ENCODE measurements at places on chromosomes 13 and 19.

- DNase-seq: no peak
Measured at GRCh38 chr13:42981317-42981716, 10.7 kb downstream of the EPSTI1 start.

DNA sequence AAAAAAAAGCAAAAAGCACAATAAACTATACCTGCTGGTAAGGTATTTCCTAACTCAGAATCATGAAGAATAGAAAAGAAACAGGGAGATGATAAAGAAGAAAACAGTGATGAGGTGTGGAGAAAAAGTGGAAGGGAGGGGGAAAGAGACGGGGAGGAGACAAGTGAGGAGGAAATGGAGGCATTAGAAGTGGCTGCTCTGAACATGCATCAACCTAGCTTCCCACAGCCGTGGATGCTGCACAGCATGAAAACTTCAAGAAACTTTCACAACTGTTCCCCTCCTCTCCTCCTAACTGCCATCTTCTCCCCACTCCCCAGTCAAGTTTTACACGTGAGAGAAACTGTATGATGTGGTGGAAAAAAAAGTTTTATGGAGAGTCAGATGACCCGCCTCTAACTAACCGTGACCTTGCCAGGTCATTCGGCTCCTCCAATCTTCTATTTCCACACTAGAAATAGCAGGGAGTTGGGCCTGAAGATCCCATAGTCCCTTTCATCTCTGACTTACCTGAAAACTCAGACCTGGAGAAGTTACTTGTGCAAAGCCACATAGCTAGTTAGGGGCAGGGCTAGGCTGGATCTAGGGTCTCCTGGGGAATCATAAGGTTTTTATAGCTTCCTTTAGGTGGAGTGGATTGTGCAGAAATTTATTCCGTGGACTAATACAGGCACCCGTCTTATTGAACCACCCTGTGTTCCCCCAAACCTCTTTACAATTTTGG is 461.9 kb downstream of the KLF5 start:
- no peak for DNase-seq

DNA sequence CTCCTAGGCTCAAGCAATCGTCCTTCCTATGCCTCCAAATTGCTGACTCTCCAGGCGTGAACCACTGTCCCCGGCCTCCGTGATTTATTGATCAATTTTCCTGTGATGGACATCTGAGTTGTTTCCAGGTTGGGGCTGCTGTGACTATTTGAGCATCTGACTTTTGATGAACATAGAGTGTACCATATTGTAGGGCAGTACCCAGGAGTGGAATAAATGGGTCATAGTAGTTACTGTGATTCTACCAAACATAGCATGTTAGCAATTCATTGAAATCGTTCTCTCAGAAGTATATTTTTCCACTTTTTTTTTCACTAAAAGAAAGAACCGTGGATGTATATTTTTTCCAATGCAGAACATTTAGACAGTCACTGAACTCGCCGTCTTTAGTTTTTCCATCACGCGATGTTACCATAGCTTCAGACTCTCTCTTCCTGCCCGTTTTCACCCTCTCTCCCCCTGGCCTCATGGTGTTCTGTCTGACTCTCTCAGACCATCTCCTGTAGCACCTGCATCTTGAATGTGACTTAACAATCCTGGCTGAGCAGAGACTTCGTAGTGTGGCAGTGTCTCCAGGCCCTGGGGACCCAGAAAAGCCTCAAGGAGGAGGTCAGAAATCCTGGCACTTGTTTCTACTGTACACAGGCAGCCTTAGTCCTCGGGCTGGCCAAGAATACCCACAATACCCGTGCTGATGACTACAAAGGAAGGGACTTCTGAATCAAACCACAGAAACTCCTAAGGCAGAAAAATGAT is 3.2 kb upstream of the RASGRP4 start:
- DNase-seq: no peak

DNA sequence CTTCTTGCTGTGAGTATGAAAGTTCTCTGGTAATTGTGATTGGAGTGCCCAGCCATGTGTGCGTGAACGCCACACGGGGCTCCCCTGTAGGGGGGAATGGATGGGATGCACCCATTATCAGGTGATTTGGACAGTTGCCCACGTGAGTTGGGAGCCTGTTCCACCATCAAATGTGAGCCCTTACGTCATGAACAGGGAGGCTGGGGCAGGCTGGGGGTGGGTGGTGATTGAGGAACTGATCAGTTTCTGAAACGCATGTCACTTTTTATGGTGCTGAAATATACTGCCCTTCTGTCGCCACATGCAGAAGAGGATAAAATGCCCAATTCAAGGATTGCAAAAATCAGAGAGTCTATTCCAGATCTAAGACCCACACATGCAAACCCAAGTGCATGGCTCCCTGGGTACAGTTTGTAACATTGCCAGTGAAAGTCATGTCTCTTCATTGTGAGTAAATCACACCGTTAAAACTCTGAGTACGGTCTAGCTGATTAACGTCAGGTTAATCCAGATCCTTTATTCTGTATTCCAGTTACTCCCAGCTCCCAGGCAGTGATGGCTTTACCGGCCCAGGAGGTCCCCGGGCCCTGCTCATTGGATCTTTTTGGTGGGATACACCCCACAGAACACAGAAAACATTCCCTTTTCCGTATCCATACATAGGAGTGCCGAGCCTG is 90.2 kb downstream of the RAB20 start:
- DNase-seq: no peak

DNA sequence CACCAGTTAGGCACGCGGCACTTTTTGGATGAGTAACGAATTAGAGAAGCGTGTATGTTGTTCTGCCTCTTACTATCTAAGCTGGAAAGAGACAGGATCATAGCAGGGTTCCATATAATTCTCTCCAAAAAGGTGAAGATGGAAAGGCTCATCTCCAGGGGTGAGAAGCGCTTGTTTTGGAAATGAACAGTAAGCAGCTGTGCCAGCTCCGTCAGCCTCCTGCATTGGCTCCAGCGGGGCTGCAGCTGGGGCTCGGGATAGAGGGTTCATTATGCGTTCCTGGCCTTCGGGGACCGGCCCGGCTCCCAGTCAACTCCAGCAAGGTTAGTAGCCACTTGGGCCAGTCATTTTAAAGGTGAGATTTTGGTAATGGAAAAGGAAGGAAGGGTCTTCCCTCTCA is 155.5 kb downstream of the COL4A1 start:
- DNase-seq: no peak

DNA sequence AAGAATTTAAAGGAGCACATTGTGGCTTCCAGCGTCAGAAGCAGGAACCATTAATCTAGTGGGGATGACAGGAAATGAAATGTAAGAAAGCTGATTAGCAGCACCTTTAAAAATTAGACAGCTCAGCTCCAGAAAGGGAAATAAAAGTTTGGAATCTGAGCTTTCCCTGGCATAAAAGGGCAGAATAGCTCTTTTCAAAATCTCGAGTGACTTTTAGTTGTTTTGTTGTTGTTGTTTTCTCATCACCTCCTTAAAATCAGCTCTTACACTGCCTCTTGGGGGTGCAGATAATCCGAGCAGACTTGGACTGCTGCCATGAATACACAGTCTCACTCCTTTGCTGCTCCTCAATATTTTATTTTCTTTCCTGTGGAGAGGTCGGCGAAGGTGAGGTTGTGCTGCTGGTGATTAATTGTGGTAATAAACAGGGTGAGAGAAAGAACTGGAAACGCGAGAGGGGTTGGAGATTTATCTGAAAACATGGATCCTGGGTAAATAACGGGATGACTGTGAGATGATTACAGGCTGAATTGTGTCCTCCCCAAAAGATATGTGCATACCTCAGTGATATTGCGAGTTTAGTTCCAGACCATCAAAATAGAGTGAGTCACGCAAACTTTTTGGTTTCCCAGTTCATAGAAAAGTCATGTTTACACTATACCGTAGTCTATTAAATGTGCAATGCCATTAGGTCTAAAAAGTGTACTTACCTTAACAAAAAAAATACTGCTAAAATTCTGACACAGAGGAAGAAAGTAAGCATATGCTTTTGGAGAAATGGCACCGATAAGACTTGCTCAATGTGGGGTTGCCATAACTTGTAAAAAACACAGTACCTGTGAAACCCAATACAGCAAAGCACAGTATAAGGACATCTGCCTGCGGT is 787.7 kb downstream of the UQCRFS1 start:
- DNase-seq: no peak

- DNase-seq: peak; percentile 67
Measured at GRCh38 chr19:873084-873483, 13.6 kb downstream of the CFD start.

GRCh38 chr13:47033216-47033615 is 136.4 kb upstream of the HTR2A start:
- no peak for DNase-seq

- DNase-seq: no peak
Measured at GRCh38 chr13:26074706-26075105, 22.9 kb upstream of the SHISA2 start.

- no peak for DNase-seq
Measured at GRCh38 chr19:18869781-18870530, 26.0 kb downstream of the CERS1 start.

DNA sequence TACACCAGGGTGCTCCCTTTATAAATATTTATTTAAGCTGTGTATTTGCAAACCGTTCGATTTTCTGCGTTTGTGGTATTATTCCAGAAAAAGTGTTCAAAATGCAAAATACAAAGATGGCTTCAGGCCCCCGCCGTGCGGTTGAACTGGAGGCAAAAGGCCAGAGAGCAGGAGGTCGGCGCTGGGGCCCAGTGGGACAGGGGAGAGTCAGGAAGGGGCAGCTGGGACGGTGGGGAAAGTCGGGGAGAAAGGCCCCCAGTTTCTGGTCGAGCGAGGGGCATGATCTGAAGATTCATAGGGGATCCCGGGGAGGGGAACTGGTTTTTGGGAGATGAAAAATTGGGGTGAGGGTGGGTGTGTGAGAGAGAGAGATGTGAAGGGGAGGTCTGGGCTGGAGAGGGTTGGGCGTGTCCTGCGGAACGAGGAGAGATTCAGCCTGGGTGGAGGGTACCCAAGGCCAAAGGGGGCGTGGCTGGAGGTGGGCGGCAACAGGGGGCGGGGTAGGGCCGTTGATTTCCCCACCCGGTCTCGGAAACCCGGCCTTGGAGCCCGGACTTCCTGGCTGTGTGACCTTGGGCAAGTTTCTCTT is 678 bp downstream of the ISOC2 start:
- DNase-seq: peak; percentile 89

DNA sequence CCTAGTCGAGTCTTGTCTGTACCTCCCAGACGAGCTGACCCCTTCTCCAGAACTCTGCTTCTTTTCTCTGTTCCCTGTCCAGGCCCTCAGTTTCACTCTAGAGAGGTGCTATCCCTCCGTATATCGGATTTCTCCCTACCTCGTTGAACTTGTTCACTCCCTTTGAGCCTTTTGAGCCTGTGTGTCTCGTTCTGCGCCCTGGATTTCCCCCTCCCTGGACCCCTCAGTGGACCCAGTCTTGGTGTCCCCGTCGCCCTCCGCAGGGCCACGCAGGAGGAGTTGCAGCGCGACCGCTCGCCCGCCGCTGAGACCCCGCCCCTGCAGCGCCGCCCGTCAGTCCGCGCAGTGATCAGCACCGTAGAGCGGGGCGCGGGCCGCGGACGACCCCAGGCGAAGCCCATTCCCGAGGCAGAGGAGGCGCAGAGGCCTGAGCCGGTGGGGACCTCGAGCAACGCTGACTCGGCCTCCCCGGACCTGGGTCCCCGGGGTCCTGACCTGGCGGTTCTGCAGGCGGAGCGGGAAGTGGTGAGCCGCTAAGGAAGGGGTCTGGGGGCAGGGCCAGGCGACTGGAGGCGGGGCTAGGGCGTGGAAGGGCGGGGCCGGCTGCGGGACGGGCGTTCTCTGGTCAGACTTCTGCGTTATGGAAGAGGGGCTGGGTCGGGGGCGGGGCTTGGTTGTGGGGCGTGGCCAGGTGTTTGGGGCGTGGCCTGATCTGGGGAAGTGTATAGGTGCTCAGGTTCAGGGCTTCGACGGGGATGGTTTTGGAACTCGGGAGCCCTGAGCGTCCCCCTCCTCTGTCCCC is 5.5 kb downstream of the EPS8L1 start:
- peak; percentile 81 for DNase-seq

DNA sequence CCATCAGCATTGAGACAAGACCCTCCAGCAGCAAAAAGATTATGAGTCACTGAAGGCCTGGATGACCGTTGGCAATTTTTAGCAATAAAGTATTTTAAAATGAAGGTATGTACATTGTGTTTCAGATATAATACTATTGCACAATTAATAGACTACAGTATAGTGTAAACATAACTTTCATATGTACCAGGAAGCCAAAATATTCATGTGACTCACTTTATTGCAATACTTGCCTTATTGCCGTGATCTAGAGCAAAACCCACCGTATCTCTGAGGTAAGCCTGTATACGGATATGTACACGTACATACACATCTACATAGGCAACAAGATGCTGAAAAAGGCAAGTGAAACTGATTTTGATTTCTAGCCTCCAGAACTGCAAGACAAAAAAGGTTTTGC is 103.3 kb downstream of the EDNRB start:
- DNase-seq: no peak

DNA sequence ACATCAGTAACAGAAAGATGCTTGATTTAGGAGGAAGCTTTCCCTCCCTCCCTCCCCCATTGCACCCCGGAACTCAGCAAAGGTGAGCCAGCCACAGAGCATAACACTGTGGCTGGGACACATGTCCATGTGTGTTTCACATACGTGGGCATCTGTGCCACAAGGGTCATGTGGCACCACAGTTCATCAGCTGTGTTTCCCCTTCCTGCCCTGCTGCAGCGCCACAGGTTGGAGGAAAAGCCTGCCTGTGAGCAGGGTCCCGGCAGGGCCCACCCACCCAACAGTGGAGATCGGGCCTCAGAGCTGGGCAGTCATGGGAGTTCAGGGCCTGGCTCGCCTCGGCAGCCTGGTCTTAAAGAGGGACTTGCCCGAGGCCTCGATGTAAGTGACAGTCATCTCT is 2.8 kb downstream of the ACP5 start:
- DNase-seq: no peak

- no peak for DNase-seq
Measured at GRCh38 chr19:29323440-29324290, 110.7 kb upstream of the UQCRFS1 start.

DNA sequence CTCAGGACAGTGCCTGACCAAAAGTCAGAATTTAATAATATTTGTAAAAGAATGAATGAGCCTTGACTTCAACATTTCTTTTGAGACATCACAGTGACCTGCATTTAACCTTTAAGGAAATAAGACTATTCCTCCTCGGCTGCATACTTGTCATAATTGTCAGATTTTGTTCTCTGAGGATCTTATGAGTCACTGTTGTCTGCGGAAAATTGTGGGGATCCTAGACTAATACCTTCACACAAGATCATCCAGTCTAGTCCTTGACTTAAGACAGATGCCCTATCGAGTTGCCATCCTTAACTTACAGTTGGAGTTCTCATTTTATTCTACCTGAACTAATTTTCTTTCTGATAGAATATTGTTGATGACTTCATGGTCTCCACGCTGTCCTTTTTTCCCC is 198.4 kb downstream of the DLEU7 start:
- DNase-seq: no peak

GRCh38 chr19:17323964-17324332 is 10.7 kb downstream of the ANO8 start:
- DNase-seq: peak; percentile 27

GRCh38 chr13:94706843-94707399 is 5.4 kb downstream of the SOX21 start:
- no peak for DNase-seq

DNA sequence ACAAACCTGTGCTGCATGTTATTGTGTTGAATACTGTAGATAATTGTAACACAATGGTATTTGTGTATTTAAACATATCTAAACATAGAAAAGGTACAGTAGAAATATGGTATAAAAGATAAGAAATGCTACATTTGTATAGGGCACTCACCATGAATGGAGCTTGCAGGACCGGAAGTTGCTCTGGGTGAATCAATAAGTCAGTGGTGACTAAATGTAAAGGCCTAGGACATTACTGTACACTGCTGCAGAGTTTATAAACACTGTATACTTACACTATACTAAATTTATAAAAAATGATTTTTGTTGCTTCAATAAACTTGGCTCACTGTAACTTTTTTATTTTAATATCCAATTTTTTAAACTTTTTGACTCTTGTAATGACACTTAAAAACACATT is 34.4 kb downstream of the LMO7 start:
- DNase-seq: no peak
